ENCODE measurements at places on chromosomes 2 and 18. TPM values are rescaled to one million over a fixed set of nuclear protein-coding genes. Genes with fewer than 3 reads are reported as not detected.
A peak's percentile ranks its signal among the peaks of the same experiment; 100 is the strongest.

SCYGR4 gene
- not detected for total RNA-seq

GDF7 gene
- 0.04 TPM for total RNA-seq

SATB2 gene
- 23.0 TPM for total RNA-seq

NPPC gene
- 1.1 TPM for total RNA-seq

CAPN14 gene
- 0.07 TPM for total RNA-seq

HS1BP3 gene
- total RNA-seq = 11.1 TPM

DYNAP gene
- total RNA-seq = 2.3 TPM

CEP76 gene
- total RNA-seq = 19.3 TPM

DNMT3A gene
- 215 TPM for total RNA-seq

DNA sequence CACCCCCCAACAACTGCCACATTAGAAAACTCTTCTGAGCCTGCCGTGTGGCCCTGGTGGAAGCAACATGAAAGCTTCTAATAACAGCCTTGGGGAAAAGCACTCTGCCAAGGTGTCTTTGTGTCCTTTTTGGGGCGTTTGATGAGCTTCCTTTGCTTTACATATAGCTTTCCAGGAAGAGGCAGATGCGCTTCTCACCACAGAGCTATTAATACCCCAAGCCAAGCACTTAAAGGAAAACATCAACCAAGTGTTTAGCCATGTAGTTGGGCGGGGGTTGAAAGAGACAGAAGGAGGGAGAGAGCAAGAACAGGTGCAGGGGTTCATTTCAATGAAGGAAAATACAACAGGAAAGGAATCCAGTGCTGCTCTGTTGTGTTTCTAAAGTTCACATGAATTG, 176.1 kb downstream of the VAPA start:
- H3K4me3 ChIP-seq = no peak overlapping the region
- H3K27me3 ChIP-seq = no peaks in the 10 kb centered on the region
- DNase-seq = no peak
- H3K36me3 ChIP-seq = no peaks in the 10 kb centered on the region
- H3K4me1 ChIP-seq = no peaks in the 10 kb centered on the region

DNA sequence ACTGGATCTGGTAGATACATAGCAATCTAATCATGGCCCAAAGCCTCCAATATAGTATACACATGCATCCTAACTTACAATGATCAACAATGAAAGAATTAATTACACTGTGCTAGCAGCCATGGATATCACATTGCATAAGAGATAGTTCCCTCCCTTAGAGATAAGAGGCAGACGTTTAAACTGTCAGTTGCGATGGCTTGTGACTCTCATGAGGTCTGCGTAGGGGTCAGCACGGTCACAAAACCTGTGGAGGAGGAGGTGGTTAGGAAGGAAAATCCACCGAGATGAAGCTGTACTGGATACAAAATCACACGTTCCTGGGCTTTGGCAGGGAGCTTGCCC, 800 bp upstream of the RALB start:
- H3K27me3 ChIP-seq = peaks cover 17% of the 10 kb centered on the region
- no peaks in the 10 kb centered on the region for H3K4me1 ChIP-seq
- peak overlapping the region; percentile 96 for H3K4me3 ChIP-seq
- no peak for DNase-seq

DNA sequence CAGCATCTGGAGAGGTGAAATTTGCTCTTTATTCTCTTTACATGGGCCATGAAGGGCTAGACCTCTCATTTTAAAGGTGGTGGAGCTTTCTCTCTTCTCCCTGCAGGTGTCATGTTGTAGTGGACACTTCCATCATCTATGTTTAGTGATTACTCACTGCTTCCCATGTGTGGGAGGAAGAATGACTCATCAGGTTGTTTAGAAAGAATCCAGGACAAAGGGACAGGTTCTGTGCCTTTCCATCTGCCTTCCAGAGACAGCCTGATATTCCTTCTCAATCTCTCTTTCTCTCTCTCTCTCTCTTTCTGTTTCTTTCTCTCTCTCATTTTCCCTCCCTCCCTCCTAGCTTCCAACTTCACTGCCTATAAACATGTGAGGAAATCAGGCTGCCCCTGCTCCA, 38.7 kb downstream of the SCG2 start:
- H3K4me1 ChIP-seq = peaks cover 7% of the 10 kb centered on the region
- no peaks in the 10 kb centered on the region for H3K36me3 ChIP-seq
- H3K27ac ChIP-seq = no peak overlapping the region
- H3K27me3 ChIP-seq = no peaks in the 10 kb centered on the region

- no peaks in the 10 kb centered on the region for H3K27me3 ChIP-seq
- H3K36me3 ChIP-seq = no peaks in the 10 kb centered on the region
- no peak overlapping the region for H3K27ac ChIP-seq
- DNase-seq = no peak
These were observed 26.4 kb downstream of the ASXL2 start for GRCh38 chr2:25851740-25852503.

GRCh38 chr18:58218117-58218516, 174.1 kb downstream of the NEDD4L start:
- no peaks in the 10 kb centered on the region for H3K36me3 ChIP-seq
- no peaks in the 10 kb centered on the region for H3K27me3 ChIP-seq
- peaks cover 7% of the 10 kb centered on the region for H3K4me1 ChIP-seq

GRCh38 chr2:153873052-153874048, 1.6 kb downstream of the GALNT13 start:
- no peak overlapping the region for H3K27ac ChIP-seq
- peak overlapping the region; percentile 90 for H3K4me3 ChIP-seq
- peak; percentile 64 for DNase-seq
- H3K4me1 ChIP-seq = no peaks in the 10 kb centered on the region
- H3K36me3 ChIP-seq = no peaks in the 10 kb centered on the region

GRCh38 chr2:37904993-37905392, 20.1 kb upstream of the RMDN2 start:
- no peak overlapping the region for H3K4me3 ChIP-seq
- H3K27me3 ChIP-seq = no peaks in the 10 kb centered on the region
- H3K4me1 ChIP-seq = no peaks in the 10 kb centered on the region
- DNase-seq = no peak

DNA sequence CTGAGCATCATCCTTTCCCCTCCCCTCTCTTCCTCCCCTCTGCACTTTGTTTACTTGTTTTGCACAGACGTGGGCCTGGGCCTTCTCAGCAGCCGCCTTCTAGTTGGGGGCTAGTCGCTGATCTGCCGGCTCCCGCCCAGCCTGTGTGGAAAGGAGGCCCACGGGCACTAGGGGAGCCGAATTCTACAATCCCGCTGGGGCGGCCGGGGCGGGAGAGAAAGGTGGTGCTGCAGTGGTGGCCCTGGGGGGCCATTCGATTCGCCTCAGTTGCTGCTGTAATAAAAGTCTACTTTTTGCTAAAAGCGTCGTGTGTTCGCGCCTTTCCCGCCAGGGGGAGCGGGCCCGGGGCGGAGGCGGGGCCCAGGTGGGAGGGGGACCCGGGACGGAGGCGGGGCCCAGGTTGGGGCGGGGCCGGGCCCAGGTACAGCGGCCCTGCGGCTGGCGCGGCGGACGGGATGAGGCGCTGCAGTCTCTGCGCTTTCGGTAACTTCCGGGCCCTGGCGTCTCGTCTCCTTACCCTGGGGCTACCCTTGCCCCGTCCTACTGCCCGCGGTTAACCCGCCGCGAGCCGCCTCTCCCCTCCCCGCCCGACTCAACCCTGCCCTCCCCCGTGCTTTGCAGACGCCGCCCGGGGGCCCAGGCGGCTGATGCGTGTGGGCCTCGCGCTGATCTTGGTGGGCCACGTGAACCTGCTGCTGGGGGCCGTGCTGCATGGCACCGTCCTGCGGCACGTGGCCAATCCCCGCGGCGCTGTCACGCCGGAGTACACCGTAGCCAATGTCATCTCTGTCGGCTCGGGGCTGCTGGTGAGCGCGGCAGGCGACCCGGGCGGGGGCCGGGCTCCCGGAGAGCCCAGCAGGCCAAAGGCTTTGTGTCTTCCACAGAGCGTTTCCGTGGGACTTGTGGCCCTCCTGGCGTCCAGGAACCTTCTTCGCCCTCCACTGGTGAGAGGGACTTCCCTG, at the start of gene KRTCAP3:
KRTCAP3 (plus strand) TSS at position 424 of the 962 bp plus-strand sequence; CDS start at position 456, 32 bp downstream.
- H3K27ac ChIP-seq = no peak within 1 kb of the TSS
- H3K27me3 ChIP-seq = no peaks in the 10 kb centered on the region
- peak; percentile 88 for DNase-seq

GRCh38 chr2:119699016-119699606, 20.1 kb downstream of the TMEM177 start:
- no peak overlapping the region for H3K27ac ChIP-seq
- H3K36me3 ChIP-seq = no peaks in the 10 kb centered on the region
- H3K27me3 ChIP-seq = no peaks in the 10 kb centered on the region
- peak overlapping the region; percentile 58 for H3K4me3 ChIP-seq
- DNase-seq = no peak

DNA sequence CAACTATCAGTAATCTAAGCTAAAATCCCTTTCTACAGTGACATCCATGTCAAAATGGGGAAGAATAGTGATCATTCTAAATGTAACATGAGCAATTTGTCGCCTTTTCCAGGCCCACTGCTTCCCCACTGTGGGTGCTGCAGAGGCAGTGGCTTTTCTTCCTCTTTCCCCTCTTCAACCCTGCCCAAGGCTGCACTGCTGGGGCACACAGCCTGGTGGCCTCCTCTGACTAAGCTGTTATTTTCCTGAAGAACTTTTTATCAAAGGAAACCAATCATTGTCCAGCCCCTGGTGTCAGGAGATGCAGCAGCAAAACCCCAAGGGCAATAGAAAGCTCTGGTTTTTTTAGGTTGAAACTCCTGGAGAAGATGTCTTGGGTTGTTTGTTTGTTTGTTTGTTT, 117.6 kb upstream of the KLF7 start:
- no peaks in the 10 kb centered on the region for H3K27me3 ChIP-seq
- H3K4me1 ChIP-seq = no peaks in the 10 kb centered on the region
- no peak overlapping the region for H3K27ac ChIP-seq
- DNase-seq = no peak
- no peaks in the 10 kb centered on the region for H3K36me3 ChIP-seq

- no peak for DNase-seq
- no peaks in the 10 kb centered on the region for H3K4me1 ChIP-seq
- H3K27ac ChIP-seq = no peak overlapping the region
These were observed 206.8 kb downstream of the OTX1 start for GRCh38 chr2:63257473-63257872.

DNA sequence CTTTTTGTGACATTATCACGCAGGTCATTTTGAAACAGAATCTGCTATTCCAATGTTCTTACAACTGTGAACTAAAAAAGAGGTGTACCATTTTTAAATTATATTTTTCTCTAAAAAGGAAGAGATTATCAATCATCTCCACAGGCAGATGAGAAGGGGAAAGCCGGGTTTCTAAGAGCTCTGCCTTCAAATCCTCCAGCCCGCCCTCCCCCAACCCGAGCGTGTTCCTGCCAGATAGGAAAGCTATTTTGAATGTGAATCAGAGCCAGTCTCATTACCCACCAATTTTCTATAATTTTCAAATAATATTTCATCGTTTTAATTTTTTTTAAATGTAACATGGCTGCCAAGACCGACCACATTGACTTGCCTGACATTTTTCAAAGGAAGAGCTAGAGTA, 65.9 kb downstream of the KCNF1 start:
- H3K4me3 ChIP-seq = no peak overlapping the region
- H3K27me3 ChIP-seq = no peaks in the 10 kb centered on the region
- DNase-seq = no peak
- no peak overlapping the region for H3K27ac ChIP-seq
- no peaks in the 10 kb centered on the region for H3K4me1 ChIP-seq

- no peaks in the 10 kb centered on the region for H3K36me3 ChIP-seq
- no peaks in the 10 kb centered on the region for H3K27me3 ChIP-seq
- no peak overlapping the region for H3K27ac ChIP-seq
- peak overlapping the region; percentile 56 for H3K4me3 ChIP-seq
These were observed 64.0 kb upstream of the HNRNPA3 start for GRCh38 chr2:177148477-177149154.

DNA sequence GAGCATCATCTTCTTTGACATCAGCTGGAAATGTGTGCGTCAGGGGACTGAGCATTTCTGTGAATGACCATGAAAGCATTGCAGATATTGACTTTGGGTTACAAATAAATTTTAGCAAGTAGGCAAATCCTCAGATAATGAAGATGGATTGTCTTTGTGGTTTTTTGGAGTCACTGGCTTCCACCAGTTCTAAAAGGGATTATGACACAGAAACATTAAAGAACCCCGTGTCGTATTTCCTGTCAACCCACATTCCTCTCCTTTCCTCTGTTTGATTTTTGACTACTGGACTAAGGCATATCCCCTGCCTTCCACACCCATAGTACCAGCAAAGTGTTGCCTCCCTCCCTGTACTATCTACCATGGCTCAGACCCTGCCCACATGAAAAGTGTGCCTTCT, 268.1 kb downstream of the MYO3B start:
- peaks cover 14% of the 10 kb centered on the region for H3K36me3 ChIP-seq
- no peaks in the 10 kb centered on the region for H3K4me1 ChIP-seq
- H3K4me3 ChIP-seq = no peak overlapping the region
- H3K27me3 ChIP-seq = no peaks in the 10 kb centered on the region
- no peak overlapping the region for H3K27ac ChIP-seq

- no peak overlapping the region for H3K27ac ChIP-seq
- H3K27me3 ChIP-seq = no peaks in the 10 kb centered on the region
- H3K36me3 ChIP-seq = peaks cover 43% of the 10 kb centered on the region
- H3K4me1 ChIP-seq = peaks cover 2% of the 10 kb centered on the region
These were observed 2.0 kb downstream of the IDH1 start for GRCh38 chr2:208252716-208253492.

DNA sequence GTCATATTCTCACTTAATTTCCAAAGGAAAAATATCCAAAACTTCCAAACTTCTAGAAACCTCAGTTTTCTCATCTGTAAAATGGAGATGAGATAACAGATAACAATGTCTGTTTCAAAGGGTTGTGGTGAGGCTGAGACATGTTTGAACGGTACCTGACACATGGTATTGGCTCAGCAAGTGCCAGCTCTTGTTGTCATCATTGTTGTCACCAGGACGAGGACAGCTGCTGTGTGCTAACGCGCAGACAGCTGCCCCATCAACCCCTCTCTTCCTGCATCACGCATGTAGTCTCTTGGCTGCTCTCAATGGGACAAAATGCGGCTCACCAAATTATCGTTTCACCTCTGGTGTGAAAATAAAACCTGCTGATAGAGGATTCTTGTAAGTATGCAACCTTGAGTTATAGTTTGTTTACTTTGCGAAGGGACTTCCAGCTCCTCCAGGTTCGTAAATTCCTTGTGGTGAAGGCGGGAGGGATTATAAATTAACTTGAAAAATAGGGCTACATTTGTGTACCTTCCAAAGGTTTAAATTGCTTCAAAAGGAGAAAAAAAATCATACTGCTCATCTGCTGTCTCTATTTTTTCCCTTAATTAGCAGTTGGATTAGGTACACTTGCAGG, 605.4 kb downstream of the BCL11A start:
- no peaks in the 10 kb centered on the region for H3K27me3 ChIP-seq
- no peak overlapping the region for H3K4me3 ChIP-seq
- no peaks in the 10 kb centered on the region for H3K4me1 ChIP-seq
- no peak overlapping the region for H3K27ac ChIP-seq

GRCh38 chr2:42558827-42559226, 9.6 kb upstream of the MTA3 start:
- no peak overlapping the region for H3K4me3 ChIP-seq
- no peaks in the 10 kb centered on the region for H3K36me3 ChIP-seq
- no peaks in the 10 kb centered on the region for H3K27me3 ChIP-seq
- H3K4me1 ChIP-seq = peaks cover 9% of the 10 kb centered on the region
- no peak for DNase-seq
